H1 (cell line): ENCODE measurements at places on chromosomes 3 and 15. TPM values are rescaled to one million over a fixed set of nuclear protein-coding genes. Genes with fewer than 3 reads are reported as not detected.

C3orf80 gene
- total RNA-seq = 1.1 TPM in 2 replicates

DNA sequence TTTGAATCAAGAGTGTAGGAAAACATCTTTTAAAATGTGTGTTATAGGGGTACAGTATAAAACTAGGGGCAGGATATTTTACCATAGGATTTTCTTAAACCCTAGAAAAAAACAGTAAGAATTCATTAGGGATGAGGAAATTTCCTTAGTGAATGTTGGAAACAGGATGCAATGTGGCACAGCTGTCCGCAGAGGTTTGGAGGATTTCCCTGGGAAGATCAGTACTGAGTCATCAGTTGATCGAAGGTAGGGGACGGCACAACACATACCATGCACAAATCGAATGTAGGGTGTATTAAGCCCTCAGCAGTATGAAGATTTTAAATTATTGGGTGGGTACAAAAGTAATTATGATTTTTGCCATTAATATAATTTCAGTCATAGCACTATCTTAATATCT lies 49.9 kb downstream of the FNDC3B start:
- no peak for DNase-seq
- H3K27ac ChIP-seq = no peak overlapping the region
- no peaks in the 10 kb centered on the region for H3K36me3 ChIP-seq
- no peak overlapping the region for H3K4me3 ChIP-seq
- H3K27me3 ChIP-seq = no peaks in the 10 kb centered on the region

- H3K27ac ChIP-seq = no peak overlapping the region
- no peaks in the 10 kb centered on the region for H3K36me3 ChIP-seq
- no peaks in the 10 kb centered on the region for H3K27me3 ChIP-seq
- DNase-seq = no peak
Observed at GRCh38 chr15:47736143-47736786, 19.0 kb downstream of the SEMA6D start.

DNA sequence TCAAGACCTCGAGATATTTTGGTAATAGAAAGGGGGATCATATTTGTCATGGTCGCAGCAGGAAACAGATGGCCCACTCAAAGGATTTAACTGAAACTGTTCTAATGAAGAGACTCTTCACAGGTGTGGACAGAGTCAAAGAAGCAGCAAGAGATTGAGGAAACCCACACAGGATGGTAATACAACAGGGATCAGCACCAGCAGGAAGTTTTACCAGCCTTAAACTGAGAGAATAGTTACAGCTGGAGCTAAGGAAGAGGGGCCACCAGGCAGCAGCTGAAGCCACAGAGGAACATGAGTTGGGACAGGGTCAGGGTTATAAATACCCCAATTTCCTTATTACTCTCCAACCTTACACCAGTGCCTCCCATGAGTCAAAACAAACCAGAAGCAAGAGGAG lies 131.8 kb upstream of the UBE2E2 start:
- H3K27me3 ChIP-seq = no peaks in the 10 kb centered on the region
- H3K4me3 ChIP-seq = no peak overlapping the region
- H3K27ac ChIP-seq = no peak overlapping the region
- DNase-seq = no peak

ISG20 gene
- 2.9 and 4.0 TPM in 2 replicates for total RNA-seq

GRCh38 chr3:50215529-50215928 lies 10.5 kb downstream of the SLC38A3 start:
- no peak overlapping the region for H3K27ac ChIP-seq
- H3K4me3 ChIP-seq = no peak overlapping the region
- H3K36me3 ChIP-seq = no peaks in the 10 kb centered on the region
- H3K27me3 ChIP-seq = no peaks in the 10 kb centered on the region
